ENCODE measurements at places on chromosomes 12 and 14.

DNA sequence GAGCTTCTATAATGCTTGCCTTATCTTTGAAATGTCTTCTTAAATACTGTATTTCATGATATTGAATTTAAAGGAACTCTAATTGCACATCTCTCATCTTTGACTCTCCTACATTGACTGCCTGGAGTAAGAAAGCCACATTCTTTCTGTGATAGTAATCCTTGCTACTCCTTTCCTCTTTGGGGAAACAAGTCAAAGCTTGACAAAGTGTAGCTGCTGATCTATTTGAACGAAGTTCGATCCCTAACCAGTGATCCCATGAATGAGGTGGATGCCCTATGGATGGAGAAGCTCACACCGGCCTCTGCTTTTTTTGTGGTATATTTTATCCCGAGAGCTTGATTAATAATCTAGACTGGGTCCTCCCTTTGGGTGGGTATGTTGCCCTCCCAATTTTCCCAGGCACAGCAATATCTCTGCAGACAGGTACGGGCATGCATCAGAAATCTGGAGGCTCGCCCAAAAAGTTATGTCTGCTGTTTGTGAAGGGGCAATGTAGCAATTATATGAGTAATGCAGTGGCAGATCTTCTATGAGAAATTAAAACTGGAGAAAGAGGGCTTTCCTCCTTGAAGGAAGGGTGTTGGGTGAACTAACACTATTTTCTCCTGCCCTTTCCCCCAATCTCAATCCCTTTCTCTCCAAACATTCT is 163.0 kb upstream of the FRMD6 start:
- DNase-seq, result no peak

DNA sequence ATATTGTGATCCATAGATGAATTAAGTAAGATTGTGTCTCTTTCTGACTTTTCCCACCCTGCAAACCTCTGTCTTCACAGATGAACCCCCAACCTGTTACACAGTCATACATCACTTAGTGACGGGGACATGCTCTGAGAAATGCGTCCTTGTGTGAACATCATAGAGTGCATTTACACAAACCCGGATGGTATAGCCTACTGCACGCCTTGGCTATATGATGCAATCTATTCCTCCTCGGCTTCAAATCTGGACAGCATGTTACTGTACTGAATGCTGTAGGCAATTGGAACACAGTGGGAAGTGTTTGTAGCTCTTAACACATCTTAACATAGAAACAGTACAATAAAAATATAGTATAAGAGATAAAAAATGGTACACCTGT is 7.4 kb upstream of the TESPA1 start:
- DNase-seq, result no peak

DNA sequence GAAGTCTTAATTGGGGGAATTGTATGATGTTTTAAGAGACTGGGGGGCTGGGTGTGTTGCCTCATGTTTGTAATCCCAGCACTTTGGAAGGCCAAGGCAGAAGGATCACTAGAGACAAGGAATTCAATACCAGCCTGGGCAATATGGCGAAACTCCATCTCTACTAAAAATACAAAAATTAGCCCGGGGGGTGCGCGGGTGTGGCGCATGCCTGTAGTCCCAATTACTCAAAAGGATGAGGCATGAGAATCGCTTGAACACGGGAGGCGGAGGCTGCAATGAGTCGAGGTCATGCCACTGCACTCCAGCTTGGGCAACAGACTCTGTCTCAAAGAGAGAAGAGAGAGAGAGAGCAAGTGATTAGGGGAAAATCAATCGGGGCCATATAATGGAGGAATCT is 600.5 kb downstream of the SLC16A7 start:
- DNase-seq, result no peak

GRCh38 chr14:67851785-67852410 is 32.3 kb downstream of the RAD51B start:
- DNase-seq, result no peak

DNA sequence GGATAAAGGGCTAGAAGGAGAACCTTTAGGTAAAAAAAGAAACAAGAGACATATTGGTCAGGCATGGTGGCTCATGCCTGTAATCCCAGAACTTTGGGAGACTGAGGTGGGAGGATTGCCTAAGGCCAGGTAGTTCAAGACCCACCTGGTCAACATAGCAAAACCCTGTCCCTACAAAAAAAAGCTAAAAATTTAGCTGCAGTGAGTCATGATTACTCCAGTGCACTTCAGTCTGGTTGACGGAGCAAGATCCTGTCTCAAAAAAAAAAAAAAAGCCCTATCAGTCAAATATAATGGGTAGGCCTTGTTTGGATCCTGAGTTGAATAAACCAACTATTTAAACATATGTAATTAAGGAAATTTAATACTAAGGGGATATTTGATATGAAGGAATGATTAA is 54.2 kb downstream of the PPP1R36 start:
- DNase-seq, result no peak

- DNase-seq, result no peak
These were observed 149.2 kb downstream of the MSRB3 start for GRCh38 chr12:65427646-65428045.

GRCh38 chr14:31854508-31855075 is 222.5 kb upstream of the ARHGAP5 start:
- no peak for DNase-seq

GRCh38 chr14:44029933-44030332 is 477.1 kb downstream of the FSCB start:
- no peak for DNase-seq

DNA sequence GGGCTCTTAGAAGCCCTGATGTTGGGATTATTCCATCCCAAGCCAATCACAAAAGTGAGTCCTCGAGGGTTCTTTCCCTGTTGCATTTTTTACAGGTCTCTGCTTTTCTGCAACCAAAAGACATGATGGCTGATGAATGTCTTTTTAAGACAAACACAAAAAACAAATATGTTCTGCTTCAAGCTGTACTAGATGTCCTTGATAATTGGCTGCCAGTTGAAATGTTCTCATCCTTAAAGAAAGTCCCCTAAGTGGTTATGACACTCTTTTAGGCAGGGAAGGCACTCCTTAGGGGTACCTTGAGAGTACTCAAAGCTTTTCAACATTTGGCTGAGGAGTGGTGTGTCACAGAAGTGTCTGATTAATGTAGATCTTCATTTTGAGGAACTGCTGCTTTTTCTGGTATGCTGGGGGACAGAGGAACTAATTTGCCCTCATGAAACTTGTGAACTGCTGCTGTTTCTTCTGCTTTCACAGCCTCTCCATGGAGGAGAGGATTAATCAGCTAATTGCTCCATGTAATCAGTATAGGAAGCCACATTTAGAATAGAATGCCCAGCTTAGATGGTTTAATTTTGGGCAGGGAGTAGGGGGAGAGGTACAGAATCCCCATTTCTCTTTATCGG is 22.8 kb upstream of the IGF1 start:
- no peak for DNase-seq

GRCh38 chr12:57390174-57390573 is 40.7 kb downstream of the R3HDM2 start:
- DNase-seq, result no peak

DNA sequence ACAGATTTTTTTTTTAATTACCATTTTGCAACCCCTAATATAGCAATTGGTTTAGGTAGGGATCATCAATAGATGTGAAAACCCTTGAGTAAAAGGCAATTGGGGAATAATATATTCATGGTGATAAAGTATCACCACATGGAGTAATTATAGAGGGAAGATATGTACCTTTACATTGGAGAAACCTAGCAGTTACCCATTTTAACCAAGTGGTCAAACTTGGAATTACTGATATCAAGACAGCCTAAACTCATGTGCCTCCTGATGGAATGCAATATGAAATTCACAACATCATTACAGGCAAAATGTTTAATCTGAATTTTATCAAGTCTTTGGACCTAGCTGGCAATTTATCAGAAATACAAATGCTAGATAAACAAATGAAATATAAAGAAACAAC is 6.7 kb upstream of the SLC10A1 start:
- DNase-seq, result no peak

DNA sequence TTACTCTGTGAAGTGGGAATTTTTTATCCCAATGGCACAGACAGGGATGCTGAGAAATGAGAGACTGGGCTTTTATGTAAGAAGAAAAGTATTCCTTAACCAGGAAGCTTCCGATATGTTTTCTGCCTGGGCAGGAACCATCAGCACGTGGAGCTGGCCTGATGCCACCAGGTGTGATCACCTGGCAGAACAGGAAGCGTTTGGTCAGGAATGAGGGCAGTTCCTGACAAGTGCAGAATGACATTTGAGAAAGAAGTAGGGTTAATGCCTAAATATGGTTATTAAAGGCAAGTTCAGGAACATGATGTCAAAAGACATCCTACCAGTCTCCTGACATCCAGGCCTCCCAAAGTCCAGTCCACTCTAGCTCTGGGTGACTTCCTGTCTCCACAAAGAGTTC is 210.3 kb downstream of the NUAK1 start:
- no peak for DNase-seq

GRCh38 chr14:77822307-77822706 is 22.4 kb downstream of the ADCK1 start:
- DNase-seq, result no peak

GRCh38 chr14:31927348-31927832 is 149.7 kb upstream of the ARHGAP5 start:
- peak; percentile 35 for DNase-seq

DNA sequence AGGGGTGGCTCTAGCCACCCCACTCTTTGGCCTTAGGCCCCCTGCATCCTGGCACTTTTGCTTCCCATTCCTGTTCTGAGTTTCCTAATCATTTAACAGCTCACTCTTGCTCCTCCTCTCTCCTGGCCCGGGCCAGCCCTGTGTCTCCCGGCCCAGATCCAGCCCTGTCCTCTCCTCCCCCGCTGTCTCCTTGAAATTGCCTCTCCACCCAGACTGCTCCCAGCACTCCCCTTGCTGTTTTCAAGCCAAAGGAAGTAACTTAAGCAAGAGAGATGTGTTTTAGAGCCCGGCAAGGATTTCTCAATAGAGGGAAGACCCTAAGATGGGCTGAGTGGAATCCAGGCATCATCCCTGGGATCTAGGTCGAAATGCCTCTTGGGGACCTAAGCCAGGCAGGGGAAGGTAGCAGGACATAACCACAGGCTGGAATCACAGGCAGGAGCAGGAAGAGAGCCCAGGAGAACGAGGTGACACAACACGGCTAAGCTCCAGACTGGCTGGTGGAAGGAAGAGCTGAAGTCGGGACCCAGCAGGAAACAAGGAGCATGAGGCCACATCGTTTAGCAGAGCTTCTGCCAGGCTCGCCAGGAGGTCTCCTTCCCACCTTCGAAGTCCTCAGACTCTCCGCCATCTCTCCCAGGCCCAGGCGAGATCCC is 2.0 kb upstream of the LRP1-AS start:
- peak; percentile 82 for DNase-seq

- DNase-seq, result no peak
These were observed 148.6 kb upstream of the FOXN3 start for GRCh38 chr14:89565607-89566006.

GRCh38 chr14:54446161-54446693 is 5.1 kb upstream of the CNIH1 start:
- DNase-seq, result no peak

- DNase-seq, result no peak
These were observed 120.7 kb upstream of the GRIP1 start for GRCh38 chr12:66799551-66799950.

GRCh38 chr12:40010899-40011774 is 94.7 kb downstream of the SLC2A13 start:
- DNase-seq, result no peak

DNA sequence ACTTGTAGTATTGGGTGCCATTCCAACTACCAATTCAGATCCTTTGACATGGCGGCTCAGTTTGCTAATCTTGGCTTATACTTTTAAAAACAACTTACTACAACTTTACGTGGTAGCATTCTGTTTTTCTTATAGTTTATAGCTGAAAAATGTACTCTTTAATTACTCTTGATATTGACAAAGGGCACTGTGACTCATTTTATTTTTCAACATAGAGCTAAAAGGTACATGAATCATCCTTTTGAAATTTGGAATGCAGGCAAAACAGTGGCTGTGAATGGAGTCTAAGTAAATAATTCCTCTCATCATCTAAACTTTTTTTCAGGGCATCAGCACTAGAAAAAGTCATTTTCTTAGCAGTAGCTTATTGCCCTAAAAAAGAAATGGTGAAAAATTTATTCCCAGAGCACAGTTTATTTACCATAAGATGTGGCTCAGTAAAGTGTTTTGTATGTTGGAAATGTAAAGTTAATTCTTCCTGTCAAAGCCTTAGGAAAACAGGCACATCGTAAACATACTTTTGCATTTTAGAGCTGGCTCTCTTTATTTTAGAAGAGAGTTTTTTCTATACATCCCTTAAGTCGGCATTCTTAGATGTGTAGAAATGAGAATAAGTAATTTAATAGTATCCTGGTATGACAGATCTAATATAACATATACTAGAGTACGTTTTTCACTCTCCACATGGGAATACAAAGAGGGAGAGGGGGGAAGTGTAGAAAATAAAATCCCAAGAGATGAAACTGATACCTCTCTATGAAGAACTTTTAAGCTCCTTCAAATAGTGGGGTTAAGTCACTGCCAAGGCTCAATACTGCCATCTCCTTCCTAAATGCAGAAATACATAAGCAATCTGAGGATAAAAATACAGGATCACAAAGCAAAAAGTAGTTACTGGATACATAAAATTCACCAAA is 55.2 kb downstream of the SLC25A21 start:
- DNase-seq, result no peak

GRCh38 chr12:2794736-2795289 is at the start of gene FKBP4:
TSS of gene FKBP4 (plus strand) at chr12:2794970. CDS start at chr12:2795140, 170 bp downstream.
- peak; percentile 91 for DNase-seq

DNA sequence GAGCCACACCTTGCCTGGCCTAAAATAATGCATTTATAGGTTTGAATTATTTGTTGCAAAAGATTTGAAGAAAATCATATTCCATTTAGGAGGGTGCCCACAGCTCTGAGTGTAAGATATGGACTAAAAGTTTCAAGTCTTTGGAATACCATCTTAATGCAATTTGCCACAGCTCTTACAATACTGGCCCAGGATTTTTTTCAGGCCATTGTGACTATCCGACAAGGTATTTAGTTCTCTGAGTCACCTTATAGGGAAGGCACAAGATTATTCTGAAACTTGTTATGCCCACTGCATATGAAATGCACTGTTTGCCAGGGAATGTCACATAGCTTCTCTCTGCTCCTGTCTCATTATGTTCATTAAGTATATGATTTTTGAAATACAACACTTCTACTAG is 29.6 kb upstream of the SLC6A13 start:
- no peak for DNase-seq

- no peak for DNase-seq
These were observed 59.7 kb downstream of the E2F7 start for GRCh38 chr12:77005611-77006098.
